ENCODE measurements at places on chromosomes 1 and 21. TPM values are rescaled to one million over a fixed set of nuclear protein-coding genes. Genes with fewer than 3 reads are reported as not detected.

GRCh38 chr21:14545906-14546480 lies at the start of gene SAMSN1:
Gene SAMSN1 (minus strand): TSS chr21:14546315. CDS start chr21:14546261, 54 bp downstream.
- H3K4me3 ChIP-seq, result peak within 1 kb of the TSS; percentile 57
- H3K4me1 ChIP-seq, result peaks cover 25% of the 10 kb centered on the region
- peak; percentile 67 for DNase-seq
- no peaks in the 10 kb centered on the region for H3K27me3 ChIP-seq
- H3K27ac ChIP-seq, result peak within 1 kb of the TSS; percentile 82

Gene KLHL12
- 20.7 TPM for total RNA-seq

Gene ARTN
- 1.5 TPM for total RNA-seq

Gene RNU1-2
- 2,148 TPM for total RNA-seq
